ENCODE measurements at places on chromosomes 2 and 18. TPM values are rescaled to one million over a fixed set of nuclear protein-coding genes. Genes with fewer than 3 reads are reported as not detected.

Gene CDH2
- total RNA-seq = 0.13 TPM

Gene COL4A4
- total RNA-seq = not detected

Gene CLEC4F
- total RNA-seq = not detected

Gene CREG2
- not detected for total RNA-seq

Gene SERPINB11
- not detected for total RNA-seq

Gene CAVIN2
- total RNA-seq = not detected

Gene MYCN
- total RNA-seq = not detected

Gene KHK
- 14.1 TPM for total RNA-seq

Gene IL37
- not detected for total RNA-seq

Gene CDKL4
- 0.32 TPM for total RNA-seq

Gene COL4A3
- total RNA-seq = not detected

Gene ANKRD30BL
- not detected for total RNA-seq

Gene GAD1
- total RNA-seq = 0.55 TPM

Gene WIPF1
- 346 TPM for total RNA-seq

Gene RAB17
- not detected for total RNA-seq

Gene G6PC2
- not detected for total RNA-seq

Gene ABCG8
- not detected for total RNA-seq

Gene SEMA4F
- 5.9 TPM for total RNA-seq

Gene LYPD6
- total RNA-seq = not detected

Gene DAW1
- total RNA-seq = not detected

Gene GNLY
- 22.1 TPM for total RNA-seq

Gene LCT
- 0.25 TPM for total RNA-seq

Gene PTPN4
- total RNA-seq = 26.5 TPM

Gene MTCL1
- 0.92 TPM for total RNA-seq

Gene SCN2A
- not detected for total RNA-seq

Gene HAT1
- total RNA-seq = 88.7 TPM

Gene ALPG
- not detected for total RNA-seq

Gene ACVR1C
- total RNA-seq = 0.38 TPM

Gene LIMS2
- total RNA-seq = 8.3 TPM

Gene CD8B2
- total RNA-seq = 3.2 TPM

Gene FOXI3
- not detected for total RNA-seq

Gene SOS1
- total RNA-seq = 62.1 TPM

Gene FTCDNL1
- 4.6 TPM for total RNA-seq

Gene SERPINB3
- total RNA-seq = not detected

Gene TDRD15
- total RNA-seq = not detected

Gene GDF7
- not detected for total RNA-seq

Gene INPP5D
- total RNA-seq = 46.5 TPM

Gene BABAM2
- 79.9 TPM for total RNA-seq

Gene REG3A
- not detected for total RNA-seq

Gene HOXD13
- total RNA-seq = not detected

Gene UBXN4
- 85.0 TPM for total RNA-seq

Gene EGR4
- 0.25 TPM for total RNA-seq

Gene TMEFF2
- total RNA-seq = not detected

Gene TRIM43
- not detected for total RNA-seq

Gene GPR35
- total RNA-seq = 13.3 TPM

Gene FAM110C
- total RNA-seq = 0.15 TPM

Gene EVA1A
- total RNA-seq = not detected

Gene GYPC
- total RNA-seq = 143 TPM

Gene RAD51AP2
- total RNA-seq = not detected

Gene CD226
- 186 TPM for total RNA-seq

Measured in activated CD8-positive, alpha-beta memory T cell treated with anti-CD3 and anti-CD28 coated beads for 36 hours (primary cell).